ENCODE measurements at places on chromosomes 1 and 21.

DNA sequence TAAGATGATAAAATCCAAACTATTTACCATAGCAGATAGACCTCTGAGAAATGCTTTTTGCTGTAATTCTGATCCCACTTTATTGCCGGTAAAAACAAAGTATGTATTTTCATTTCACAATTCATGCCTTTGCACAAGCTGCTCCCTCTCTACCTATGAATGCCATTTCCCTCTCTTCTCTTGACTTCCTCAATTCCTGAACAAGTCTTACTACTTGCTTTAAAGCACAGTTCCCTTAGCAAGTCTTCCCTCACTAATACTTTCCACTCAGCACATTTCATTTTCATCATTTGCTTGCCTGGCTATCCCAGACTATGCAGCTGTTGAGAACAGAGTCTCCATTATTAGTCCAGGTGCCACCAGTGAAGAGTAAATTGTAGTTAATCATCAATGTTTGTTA lies 13.8 kb downstream of the GPATCH2 start:
- peak; percentile 21 for DNase-seq

GRCh38 chr1:58402444-58402843 lies 144.1 kb downstream of the OMA1 start:
- no peak for DNase-seq

DNA sequence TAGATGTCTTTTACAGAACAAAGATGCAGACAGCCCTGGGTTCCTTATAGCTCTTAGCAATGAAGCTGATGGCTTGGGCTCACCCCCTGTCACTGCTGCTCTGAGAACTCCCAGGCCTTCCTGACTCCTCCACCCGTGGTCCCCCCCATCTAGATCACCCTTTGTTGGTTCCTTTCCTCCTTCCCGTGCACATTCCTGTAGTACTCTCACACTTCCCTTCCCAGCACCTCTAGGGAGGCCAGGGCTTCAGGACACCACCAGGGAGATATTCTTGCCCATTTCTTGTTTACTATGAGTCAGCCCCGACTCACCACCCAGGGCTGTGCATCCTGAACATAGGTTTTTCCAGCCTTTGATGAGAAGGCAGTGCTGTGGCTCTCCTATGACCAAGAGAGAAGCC lies 14.4 kb upstream of the NOS1AP start:
- DNase-seq = peak; percentile 29

DNA sequence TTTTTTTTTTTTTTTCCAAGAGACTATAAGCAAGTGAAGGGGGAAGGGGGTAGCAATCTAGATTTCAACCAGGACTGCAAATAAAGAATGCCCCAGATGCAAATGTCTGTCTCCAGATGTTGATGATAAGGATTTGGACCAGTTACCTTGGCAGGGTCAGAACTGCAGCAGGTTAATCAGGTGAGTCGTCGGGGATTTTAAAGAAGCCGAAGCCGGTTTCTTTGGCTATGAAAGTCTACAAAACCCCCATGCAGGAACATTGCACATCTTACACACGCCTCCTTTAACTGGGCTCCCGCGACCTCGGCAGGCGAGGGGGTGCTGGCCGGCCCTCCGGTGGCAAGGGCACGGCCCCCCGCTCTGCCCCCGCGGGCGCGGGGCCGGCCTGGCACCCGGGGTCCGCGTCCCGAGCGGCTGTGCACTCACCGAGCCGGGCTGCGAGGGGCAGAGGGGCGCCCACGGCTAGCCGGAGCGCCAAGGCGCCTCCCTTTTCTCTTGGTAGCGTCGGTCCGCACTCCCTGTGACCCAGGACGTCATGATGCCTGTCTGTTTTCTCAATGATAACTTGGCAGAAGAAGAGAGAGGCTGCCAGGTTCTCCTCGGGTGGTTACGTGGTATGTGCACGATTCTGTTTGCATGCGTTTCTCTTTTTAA lies 366.3 kb upstream of the ESRRG start:
- DNase-seq = no peak

GRCh38 chr1:243950166-243950565 lies 100.1 kb upstream of the AKT3 start:
- no peak for DNase-seq

GRCh38 chr1:42004322-42004721 lies 85.6 kb upstream of the HIVEP3 start:
- DNase-seq = no peak

DNA sequence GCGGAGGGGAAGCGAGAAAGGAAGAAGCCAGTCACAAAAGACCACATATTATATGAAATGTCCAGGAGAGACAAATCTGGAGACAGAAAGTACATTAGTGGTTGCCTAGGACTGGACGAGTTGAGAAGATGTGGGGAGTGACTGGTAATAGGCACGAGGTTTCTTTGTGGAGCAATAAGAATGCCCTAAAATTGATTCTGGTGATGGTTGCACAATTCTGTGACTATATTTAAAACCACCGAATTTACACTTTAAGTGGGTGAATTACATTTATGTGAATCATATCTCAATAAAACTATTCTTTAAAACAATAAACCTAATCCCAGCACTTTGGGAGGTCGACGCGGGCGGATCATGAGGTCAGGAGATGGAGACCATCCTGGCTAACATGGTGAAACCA lies 63.1 kb downstream of the ZNF281 start:
- DNase-seq = peak; percentile 93

- DNase-seq = peak; percentile 78
Observed at GRCh38 chr1:19042675-19043578, 86.5 kb upstream of the IFFO2 start.

DNA sequence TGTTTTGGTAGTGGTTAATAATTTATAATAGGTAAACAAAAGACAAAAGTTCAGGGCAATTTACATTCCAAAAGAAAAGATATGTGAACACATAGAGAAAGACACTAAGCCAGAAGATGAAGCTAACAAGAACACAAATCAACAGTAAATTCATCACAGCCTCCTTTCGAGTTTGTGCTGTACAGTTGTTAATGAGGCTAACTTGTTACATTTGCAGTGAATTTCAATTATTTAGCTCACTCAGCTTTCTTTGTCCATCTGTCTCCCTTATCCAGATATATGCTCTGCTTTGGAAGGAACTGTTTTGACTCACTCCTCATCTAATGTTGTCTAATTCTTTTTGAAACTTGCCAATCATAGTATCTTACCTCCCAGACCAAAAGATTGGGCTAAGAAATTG lies 423.3 kb upstream of the OLFM3 start:
- DNase-seq = no peak

DNA sequence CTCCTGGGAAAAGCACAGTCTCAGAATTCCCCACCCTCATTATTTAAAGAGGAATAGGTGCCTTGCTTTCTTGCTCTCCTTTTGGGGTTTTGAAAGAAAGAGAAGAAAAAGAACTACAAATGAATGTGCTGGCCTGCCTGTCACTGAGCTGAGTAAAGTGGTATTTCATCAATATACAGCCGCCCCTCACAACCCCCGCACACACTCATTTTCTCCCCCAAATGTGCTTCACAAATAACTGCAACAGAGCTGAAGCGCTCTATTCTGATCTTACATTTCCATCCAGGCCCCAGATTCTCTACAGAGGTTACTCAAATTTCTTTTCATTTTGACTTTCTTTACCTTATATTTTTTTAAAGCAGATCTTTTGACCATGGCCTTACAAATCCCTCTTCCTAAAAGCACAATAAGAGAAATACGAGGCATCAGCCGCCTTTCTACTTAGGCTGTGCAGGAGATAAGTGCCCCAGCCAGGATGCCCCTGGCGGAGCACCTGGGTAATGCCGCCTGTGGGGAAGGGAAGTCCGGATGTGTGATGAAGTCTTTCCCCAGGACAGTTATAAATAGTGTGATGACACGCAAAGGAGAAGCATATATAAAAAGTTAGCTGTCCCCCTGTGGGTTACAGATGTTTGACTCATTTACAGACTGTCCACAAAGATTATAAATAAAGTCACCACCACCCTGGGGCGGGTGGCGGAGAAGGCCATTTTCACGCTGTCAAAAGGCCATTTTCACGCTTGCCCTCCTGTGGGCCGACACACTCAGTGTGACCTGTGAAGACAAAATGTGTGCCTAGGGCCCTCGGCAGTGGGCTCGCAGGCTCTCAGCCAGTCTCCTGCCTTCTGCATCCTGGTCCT lies 6.5 kb downstream of the KCNN3 start:
- DNase-seq = peak; percentile 51

- no peak for DNase-seq
Observed at GRCh38 chr1:46410156-46411009, 16.3 kb downstream of the FAAH start.

- DNase-seq = no peak
Observed at GRCh38 chr1:199223936-199224335, 585.1 kb downstream of the PTPRC start.

- DNase-seq = no peak
Observed at GRCh38 chr1:154502066-154502743, at the start of the genes SHE and TDRD10. TSS of gene SHE (minus strand) at chr1:154502412. CDS start at chr1:154502026, 386 bp downstream. TSS of gene TDRD10 (plus strand) at chr1:154502219. CDS start at chr1:154506904, 4,685 bp downstream.

DNA sequence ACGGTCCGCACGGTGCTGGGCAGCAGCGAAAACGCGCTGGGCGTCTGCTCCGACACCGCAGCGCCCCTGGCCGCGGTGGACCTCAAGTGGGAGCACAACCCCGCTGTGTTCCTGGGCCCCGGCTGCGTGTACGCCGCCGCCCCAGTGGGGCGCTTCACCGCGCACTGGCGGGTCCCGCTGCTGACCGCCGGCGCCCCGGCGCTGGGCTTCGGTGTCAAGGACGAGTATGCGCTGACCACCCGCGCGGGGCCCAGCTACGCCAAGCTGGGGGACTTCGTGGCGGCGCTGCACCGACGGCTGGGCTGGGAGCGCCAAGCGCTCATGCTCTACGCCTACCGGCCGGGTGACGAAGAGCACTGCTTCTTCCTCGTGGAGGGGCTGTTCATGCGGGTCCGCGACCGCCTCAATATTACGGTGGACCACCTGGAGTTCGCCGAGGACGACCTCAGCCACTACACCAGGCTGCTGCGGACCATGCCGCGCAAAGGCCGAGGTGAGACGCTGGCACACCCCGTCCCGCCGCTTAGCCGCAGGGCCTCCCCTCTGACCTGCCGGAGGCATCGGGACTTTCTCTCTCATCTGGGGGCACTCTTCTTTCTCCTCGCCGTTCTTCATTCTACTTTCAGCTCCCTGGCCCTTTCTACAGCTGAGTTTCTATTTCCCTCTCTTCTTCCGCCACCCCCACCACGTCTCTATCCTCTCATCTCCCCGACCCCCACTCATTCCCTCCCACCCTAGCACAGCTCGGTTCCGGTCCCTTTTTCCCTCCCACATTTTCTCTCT lies 1.0 kb downstream of the NPR1 start:
- DNase-seq = peak; percentile 56

DNA sequence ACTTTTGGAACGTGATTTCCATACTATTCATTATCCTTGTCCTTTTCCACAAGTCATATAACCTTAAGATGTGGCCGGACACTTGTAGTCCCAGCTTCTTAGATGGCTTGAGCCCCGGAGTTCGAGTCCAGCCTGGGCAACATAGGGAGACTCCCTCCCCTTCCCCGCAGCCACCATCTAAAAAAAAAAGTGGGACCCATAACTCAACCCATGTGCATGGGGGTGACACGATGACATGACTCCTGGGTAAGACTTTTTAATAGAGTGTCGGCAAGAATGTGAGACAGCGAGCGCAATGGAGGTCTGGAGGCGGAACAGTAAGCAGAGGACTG lies 25.7 kb downstream of the MIA3 start:
- DNase-seq = peak; percentile 56

GRCh38 chr1:63329621-63330330 lies 7.4 kb downstream of the FOXD3 start:
- no peak for DNase-seq

GRCh38 chr1:62875676-62876075 lies 91.7 kb downstream of the ATG4C start:
- no peak for DNase-seq

DNA sequence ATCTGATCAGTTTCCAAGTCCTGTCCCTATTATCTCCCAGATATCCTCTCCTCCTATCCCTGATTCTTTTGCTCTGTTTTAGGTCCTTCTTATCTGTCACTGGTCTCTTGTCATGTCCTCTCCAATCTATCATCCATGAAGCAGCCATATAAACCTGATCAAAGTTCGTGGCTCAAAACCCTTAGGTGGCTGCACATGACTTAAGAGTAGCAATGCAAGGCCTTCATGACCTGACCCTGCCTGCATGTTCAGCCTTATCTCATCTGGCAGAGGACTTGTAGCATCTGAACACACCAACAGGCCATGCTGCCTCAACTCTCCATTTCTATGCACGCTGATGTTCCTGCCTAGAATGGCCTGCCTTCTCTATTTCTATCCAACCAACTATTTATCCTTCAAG lies 65.2 kb downstream of the NOS1AP start:
- DNase-seq = no peak

DNA sequence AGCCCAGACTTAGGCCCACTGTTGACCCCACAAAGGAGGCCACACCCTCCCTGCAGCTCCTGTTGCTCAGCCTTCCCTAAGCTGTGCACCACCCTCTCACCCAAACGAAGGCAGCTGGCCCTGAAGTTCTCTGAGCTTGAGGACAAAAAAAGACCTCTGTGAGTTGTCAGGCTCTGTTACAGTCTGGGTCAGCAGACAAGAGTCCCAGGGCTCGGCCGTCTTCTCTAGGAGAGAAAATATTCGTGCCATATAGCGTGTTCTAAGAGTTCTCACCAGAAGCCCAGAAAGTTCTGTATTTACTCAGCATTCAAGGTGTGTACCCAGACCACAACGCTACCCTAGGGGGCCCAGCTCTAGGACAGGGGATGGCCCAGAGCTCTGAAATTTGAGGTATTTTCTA lies 25.5 kb upstream of the LYST start:
- DNase-seq = no peak

- no peak for DNase-seq
Observed at GRCh38 chr1:15148004-15148403, 5.5 kb upstream of the TMEM51 start.

- DNase-seq = no peak
Observed at GRCh38 chr1:96660051-96660450, 61.5 kb upstream of the PTBP2 start.

DNA sequence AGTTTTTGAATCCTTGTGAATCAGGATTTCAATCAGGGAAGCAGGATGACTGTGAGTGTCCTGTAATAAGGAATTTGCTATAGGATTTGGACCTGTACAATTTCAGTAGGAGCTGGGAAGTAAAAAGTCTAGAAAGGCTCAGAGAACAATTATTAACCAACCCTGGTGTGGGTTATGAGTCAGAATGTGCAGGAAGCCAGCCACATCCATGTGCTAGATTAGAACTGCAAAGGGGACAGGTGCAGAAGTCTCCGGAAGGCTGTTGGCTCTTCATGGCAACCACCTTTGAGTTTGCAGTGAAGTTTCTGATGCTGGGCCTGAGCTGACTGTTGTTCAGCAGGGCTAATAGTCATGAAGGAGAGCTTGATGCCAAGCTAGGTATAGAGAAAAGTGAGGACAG lies 70.7 kb downstream of the SPATA46 start:
- no peak for DNase-seq

DNA sequence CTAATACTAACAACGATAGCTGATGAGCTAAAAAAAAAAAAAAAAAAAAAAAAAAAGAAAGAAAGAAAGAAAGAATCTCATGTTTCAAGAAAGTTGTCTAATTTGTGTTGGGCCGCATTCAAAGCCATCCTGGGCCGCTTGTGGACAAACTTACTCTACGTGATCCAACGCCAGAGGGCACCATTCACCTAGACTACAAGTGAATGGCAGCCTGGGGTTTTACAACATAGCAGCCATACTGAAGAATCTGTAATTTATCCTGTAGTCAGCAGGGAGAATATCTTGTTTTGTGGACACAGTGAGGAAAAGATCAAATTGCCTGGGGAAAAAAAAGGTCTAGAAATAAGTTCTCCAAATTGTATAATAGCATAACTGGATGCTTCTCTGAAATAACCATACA lies 47.0 kb downstream of the CYP2J2 start:
- DNase-seq = peak; percentile 61
